ENCODE measurements at places on chromosomes 5 and 9. TPM values are rescaled to one million over a fixed set of nuclear protein-coding genes. Genes with fewer than 3 reads are reported as not detected.
A peak's percentile ranks its signal among the peaks of the same experiment; 100 is the strongest.

DNA sequence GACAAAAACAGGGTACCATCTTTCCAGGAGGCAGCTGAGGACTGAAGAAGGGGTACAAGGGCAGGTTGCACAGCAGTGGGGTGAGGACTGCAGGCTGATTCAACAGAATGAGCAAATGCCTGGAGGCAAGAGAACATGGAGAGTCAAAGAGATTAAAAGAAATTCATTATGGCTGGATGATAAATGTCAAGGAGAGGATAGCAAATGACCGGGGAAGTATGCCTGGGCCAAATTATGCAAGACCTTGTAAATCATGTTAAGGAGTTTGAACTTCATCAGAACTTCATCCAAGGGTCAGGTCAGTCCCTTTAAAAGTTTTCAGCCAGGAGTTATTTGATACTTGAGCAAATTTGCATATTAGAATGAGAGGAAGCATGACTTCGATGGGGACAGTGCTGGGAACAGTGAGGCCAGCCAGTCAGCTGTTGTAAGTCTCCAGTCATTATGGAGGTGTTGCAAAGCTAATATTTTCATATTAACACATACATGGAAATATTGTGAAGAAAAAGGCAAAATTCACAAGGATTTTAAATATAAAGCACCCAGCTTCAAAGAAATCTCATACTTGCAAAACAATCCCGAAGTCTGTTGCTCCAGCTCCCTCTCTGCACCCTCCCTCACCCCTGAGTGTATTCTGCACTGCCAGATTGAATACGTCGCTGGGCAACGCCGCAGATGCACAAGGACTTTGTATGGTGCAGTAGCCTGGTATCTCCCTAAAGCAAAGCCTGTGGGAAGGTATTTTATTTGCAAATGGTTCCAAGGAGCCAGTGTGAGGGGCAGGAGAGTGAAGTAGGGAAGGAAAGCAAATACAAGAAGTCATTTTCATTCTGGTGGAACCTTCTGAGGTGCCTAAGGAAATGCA is 509.8 kb upstream of the TLE4 start:
- no peak for DNase-seq

SLC23A1 gene
- total RNA-seq, result 5.8 TPM

SHOC1 gene
- not detected for total RNA-seq

DNA sequence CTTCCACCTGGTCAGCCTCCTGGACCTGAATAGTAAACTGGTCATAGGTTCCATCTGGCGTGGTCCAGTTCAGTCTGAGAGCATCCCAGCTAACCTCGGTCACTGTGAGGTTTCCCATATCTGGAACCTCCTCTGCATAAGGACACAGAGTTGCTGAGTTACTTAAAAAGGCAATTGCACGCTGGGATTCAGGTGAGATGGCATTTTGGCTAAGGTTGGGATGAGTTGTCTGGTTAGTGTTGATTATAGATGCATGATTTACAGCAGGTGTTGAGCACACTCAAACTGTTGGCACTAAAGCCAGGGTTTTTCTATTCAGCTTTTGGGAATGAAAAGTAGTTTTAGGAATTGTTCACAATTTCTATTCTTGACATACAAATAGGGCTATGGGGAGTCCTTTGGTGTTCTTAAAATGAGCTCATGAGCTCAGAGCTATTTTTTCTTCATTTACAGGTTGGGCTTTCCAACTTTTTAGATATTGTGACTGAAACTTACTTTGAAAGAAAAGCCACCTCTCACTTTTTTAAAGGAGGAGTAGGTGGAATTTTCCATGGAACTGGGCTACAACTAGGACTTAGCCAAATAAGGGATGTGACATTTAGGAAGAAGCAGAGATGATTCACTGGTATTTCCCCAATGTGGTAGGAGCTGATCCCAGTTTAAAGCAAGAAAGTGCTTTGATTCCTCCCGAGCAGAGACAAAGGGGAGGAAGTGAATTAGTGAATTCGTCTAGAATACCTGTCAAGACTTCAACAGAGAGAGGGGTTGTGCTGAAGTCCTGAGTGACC is 54.7 kb downstream of the TNC start:
- DNase-seq, result no peak

ORM2 gene
- total RNA-seq, result not detected

GFI1B gene
- total RNA-seq, result 0.85 TPM

DNA sequence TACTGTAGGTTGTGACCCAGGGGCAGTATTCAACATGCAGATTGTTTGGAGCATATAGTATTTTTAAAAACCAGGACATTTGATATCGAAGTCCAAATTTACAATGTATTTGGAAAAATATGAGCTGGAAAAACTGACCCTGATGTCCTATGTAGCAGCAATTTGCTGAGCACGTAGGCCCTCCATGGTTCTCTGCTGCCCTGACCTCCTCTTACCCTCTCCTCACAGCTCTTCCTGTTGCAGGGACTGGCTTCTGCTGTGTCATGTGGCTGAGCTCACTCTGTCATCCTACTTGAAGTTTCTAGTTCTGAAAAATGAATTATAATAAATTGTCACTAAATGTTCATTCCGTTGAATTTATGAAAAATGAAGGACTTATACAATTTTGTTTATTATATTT is 4.1 kb upstream of the ASPN start:
- no peak for DNase-seq

DNA sequence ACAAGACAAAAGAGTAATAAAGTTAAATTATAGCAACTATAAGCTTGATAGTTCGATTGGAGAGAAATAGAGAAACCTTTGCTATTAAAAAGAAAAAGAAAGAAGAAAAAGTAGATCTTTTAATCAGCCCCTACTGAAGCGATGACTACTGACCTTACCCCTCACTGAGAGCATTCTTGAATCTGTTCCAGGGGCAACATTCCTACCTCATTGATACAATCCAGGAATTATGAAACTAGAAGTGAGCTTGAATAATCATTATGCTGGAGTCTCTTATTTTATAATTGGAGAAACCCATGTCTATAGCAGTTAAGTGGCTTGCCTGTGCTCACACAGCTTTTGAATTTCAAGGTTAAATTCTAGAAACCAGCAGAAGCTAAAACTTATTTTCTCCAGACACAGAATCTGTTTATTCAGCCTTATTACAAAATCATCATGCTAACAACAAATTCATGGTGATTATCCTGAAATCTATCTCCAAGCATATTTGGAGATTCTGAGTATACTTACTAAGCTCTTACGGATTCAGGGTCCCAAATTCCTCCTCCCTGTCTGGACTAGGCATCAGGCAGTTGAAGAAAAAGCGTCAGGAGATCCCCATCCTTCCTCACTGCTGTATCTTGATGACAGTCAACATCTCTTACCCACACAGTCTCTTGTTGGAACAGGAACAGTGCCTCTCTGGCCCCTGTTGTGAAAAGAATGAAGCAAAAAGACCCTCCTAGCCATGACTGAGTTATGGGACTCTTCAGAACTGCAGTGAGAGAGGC is 547.6 kb upstream of the WWC1 start:
- no peak for DNase-seq

GRCh38 chr5:38845526-38846378 is at the start of gene OSMR:
Gene OSMR (plus strand): TSS chr5:38846012. CDS start chr5:38869045, 23,033 bp downstream.
- DNase-seq, result no peak

DNA sequence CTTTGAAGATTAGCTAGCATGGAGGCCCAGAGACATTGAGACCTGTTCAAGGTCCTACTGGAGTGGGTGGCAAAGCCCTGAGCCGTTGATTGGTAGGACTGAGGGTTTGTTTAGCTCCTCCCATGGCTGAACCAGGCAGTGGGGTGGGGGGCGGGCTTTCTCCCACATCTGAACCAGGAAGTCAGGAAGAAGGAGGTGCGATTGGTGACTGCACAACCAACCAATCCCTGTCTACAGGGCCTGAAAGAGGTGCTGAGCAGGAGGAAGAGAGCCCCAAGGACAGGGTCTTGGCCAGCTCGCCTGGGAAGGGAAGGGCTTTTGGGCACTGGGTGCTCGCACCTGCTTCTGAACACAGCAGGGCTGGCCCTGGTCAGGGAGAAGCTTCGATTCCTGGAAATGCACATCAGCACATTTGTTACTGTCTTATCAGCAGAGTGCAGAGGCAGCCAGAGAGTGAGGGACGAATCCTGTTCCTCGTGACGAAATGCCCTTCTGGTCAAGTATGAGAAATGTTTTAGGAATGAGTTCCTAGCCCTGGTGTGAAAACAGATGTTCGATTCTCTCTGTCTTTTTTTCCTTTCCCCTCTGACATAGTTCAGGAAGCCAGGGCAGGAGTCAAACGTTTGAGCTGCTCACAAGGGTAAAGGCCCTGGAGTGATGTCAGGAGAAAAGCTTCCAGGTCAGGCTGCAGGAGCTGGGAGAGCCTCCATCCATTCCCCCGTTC is 294.8 kb upstream of the KLF4 start:
- no peak for DNase-seq

CD14 gene
- 1.8 TPM for total RNA-seq

GOLM1 gene
- 0.46 TPM for total RNA-seq

- no peak for DNase-seq
These were observed 69.8 kb downstream of the SLCO4C1 start for GRCh38 chr5:102226321-102226720.

DNA sequence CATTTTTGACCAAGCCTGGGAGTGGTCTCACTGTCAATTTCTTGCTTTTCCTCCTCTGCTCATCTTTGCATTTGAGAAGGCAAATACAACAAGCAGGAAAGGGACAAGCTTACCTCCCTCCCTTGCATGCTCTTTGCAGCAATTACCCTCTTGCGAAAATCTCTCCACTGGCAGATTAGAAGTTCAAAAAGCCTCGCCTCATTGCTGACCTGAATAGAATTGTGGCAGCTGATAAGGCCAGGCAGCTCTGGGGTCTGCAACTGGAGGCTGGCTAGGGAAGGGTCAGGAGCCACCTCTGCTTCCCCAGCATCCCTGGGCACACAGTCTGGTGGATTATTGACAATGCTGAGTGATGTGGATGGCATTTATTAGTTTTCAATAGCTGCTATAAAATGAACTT is 362.3 kb upstream of the KIF2A start:
- DNase-seq, result no peak

GRCh38 chr5:139646912-139647505 is 1.1 kb upstream of the CXXC5 start:
- DNase-seq, result peak; percentile 58

DNA sequence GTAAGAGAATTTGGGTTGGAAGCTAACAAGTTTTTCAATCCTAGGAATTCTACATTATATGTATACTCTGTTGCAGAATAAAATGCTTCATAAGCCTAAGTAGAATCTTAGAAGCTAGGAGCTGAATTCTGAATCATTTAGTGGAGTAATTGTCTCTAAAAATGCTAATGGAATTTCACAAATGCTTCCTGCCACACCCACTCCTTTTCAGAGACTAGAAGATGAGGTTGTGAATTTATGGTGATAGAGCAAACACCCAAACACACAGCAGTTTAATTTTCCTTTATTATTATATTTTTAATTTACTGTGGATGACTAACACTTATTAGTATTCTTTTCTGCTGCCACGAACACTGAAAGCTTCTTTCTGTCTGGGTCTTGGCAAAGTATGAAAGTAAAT is 208.0 kb upstream of the PDE4D start:
- no peak for DNase-seq

GRCh38 chr5:56686337-56687195 is 128.8 kb upstream of the MAP3K1 start:
- DNase-seq, result peak; percentile 82

GRCh38 chr5:103092676-103093075 is 27.3 kb downstream of the GIN1 start:
- no peak for DNase-seq

DNA sequence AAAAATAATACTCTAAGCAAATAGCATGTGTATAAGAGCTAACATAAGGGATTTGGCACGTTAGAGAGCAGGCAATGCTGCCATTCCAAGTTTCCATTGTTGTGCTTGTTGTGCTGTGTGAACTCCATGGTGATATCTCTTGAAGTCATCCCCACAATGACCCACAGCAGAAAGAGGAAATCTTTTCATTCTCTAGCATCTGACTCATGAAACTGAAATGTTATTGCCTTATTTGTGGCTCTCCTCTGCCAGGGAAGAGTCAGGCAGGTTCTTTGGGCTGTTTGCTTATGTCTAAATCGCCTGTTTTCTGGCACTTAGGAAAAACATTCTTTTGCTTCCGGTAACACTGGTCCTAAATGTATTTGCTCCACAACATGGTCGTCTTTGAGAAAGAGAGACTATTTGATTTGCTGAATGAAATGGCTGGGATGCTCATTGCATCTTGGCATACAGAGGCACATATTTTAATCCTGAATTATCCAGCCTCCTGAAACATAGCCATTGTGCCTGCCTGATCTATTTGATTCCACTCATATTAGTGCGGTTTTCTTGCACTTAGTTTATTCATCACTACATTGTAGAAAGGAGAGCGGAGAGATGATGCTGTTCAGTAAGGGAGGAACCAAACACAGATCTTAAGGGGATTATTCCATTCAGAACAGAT is 188.8 kb downstream of the CSNK1G3 start:
- no peak for DNase-seq

DNA sequence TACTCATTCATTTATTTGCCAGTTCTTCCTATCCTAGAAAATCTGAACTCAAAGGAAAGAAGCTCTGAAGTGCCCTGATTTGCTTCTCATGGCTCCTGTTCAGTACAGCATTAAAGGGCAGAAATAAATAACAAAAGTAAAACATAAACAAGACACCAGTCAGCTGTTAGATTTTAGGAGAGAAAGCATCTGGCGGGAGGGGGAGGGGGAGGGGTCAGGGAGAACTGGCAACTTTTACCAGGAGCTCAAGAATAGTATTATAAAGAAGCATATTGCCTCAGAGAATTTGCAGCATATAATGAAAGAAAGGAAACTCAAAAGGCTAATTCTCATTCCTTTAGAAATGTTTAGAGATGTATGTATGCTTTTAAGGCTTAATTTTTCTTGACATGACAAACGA is 68.1 kb downstream of the SEMA6A start:
- DNase-seq, result no peak

DNA sequence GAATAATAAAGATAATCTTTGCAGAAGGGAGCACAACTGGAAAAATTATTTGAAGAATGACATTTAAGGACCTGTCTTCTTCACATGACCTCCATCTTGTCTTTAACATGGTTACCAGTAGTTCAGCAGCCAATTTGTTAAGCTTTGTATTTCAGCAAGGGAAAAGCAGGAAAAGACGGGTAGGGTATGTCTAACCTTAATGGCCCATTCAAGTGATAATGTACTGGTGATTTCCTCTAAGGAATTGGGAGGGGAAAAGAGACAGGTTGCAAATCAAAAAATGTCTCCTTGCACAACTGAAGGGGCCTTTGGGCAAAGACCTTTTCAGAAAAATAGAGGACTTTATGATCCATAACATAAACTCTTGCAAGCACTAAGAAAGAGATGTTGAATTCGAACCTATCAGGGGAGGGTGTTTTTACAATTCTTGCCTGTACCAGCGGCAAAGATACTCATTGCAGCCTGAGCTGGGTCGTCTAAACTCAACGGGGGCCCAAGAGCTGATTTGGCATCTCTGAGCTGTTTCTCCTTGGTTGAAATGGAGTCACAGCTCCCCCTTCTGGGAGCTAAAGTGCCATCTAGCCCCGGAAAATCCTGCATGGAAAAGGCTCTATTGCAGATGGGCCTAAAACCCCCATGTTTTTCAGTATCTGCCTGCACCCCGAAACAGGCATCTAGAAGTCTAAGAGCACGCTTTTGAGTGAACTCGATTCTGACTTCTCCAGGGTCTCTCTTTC is 3.8 kb downstream of the BRINP1 start:
- DNase-seq, result peak; percentile 11

GRCh38 chr5:141513627-141514329 is 24.9 kb downstream of the PCDHGC5 start:
- DNase-seq, result peak; percentile 54

NRG2 gene
- total RNA-seq, result 0.22 TPM
